ENCODE measurements at places on chromosomes 13 and 19.
A peak's percentile ranks its signal among the peaks of the same experiment; 100 is the strongest.

DNA sequence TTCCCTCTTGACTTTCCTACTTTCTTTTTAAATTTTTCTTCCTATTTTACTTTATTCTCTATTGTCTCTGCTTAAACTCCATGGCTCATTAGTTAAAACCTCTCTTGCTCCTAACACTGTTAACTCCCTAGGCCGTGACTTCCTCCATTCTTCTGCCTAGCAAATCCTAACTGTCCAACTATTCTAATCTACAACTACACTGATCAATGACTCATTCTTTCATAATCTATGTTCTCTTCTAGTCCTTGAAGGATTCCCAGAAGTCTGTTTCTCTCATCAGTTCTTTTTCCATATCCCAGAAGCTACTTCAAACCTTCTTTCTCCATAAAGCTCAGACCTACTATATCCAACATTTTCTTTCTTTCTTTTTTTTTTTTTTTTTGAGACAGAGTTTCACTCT lies 66.9 kb downstream of the MICU2 start:
- DNase-seq: no peak

GRCh38 chr19:52464798-52465470 lies 11.6 kb downstream of the ZNF578 start:
- peak; percentile 42 for DNase-seq

GRCh38 chr19:281156-281853 lies 9.9 kb downstream of the PLPP2 start:
- no peak for DNase-seq

GRCh38 chr19:35037716-35038622 lies 3.6 kb upstream of the HPN start:
- DNase-seq: peak; percentile 83

GRCh38 chr19:5257155-5258045 lies 83.2 kb downstream of the PTPRS start:
- DNase-seq: no peak

- no peak for DNase-seq
These were observed 12.0 kb upstream of the EPHX3 start for GRCh38 chr19:15244106-15244803.

- DNase-seq: peak; percentile 58
These were observed 9.3 kb downstream of the HOOK2 start for GRCh38 chr19:12766051-12766521.

DNA sequence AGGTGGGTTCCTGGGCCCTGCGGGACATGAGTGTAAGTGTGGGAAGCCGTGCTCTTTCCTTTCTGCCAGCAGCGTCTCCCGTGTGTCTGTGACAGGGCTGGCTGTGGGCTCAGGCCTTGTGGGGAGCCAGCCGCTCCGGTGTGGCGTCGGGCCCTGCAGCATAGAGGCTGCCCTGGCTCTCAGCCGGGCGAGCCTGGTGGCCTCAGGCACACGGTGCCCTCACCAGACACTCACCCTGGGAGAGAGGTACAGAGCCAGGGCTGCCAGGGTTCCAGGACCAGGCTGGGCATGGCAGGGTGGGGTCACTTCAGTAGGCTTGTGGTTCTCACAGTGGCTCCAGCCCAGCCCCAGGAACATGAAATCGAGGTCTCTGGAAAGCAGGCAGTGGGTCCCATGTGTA lies 324.8 kb downstream of the TEX29 start:
- no peak for DNase-seq

GRCh38 chr13:98626298-98626935 lies 49.5 kb upstream of the STK24 start:
- no peak for DNase-seq

- DNase-seq: no peak
These were observed 131.2 kb downstream of the IRS2 start for GRCh38 chr13:109655206-109655600.

GRCh38 chr19:39500543-39500942 lies 1.8 kb downstream of the DLL3 start:
- DNase-seq: no peak

DNA sequence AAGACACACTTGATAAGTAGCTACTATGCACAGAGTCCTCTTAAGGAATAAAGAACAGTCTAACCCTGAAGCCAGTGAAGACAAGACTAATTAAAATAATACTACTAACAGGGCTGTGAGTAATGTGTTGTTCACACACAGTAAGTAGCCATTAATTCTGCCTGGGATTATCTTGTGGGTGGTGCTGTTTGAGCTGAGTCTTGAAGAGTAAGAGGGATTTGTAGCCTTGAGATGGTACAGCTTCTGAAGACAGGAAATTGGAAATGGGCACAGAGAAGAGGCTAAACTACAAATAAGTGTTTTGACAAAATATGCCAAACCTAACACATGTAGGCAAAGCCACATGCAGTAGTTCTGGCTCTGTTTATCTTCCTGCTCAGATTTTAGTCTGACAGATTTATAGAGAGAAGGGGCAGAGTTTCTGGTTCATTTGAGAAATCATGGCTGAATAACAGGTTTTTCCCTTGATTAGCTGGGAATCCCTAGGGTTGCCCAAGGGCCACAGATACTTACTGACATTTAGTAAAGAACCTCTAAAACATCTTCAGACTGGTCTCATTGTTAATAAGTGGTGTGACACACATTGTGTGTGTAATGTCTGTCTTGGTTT lies 38.0 kb downstream of the ITGBL1 start:
- no peak for DNase-seq

DNA sequence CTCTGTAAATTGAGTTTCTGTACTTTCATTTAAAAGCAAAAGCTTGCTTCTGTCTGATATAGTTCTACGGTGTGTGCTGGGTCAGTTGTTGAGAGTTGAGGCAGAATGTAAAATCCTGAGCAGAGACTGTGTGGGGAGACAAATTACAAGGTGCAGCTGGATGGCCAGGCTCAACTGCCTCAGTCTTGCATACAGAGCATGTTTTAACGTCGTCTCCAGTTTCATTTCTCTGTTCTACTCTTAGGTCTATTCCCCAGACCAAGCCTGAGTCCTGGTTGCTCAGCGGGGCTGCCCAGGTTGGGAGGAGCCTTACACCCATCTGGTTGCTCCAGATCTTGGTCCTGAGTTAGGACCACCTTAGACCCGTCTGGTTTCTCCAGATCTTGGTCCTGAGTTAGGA lies 54.4 kb upstream of the MEDAG start:
- DNase-seq: no peak

- no peak for DNase-seq
These were observed 12.9 kb downstream of the B3GNT3 start for GRCh38 chr19:17807731-17808316.

DNA sequence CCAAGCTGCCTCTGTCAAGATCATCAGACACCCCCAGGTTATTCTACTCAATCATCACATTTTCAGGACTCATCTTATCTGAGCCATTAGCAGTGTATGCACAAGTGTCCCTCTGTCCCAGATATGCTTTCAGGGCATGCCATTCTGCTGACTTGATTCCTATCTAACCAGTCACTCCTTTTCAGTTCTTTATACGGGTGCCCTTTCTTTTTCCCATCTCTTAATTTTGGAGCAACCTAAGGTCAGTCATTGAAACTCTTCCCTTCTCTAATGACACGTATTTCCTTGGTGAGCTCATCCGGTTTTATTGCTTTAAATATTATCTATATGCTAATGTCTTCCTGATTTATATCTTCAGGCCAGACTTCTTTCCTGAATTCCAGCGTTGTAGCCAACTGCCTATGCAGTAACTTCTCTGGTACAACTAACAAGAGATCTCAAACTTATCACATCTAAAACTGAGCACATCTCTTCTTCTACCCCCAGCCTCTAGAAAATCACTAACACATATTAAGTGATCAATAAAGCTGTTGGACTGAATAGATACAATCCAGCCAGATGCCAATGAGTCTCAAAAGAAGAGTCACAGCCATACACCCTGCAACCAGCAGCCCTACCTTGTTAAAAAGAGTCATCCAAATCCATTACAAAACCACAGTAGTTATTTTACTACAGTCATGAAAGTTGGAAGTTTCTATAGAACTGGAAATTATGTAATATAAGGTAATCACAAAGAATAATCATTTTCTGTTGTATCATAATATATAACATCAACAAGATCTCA lies 58.8 kb downstream of the DCLK1 start:
- DNase-seq: no peak

- no peak for DNase-seq
These were observed 84.0 kb downstream of the ALOX5AP start for GRCh38 chr13:30819136-30819888.

DNA sequence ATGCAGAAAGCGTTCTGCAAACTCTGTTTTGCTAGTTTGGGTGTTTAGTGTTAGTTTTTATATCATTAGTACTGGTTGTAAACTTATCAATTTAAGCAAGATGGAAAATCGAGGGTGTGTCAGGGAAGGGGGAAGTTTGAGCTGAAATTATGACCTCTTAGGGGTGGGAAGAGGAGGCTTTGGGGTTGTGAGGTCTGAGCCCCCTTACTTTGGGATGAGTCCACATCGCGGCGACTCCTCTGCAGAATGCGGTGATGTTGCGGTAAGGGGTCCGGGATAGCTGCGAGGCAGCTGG lies 743 bp upstream of the NDUFS7 start:
- DNase-seq: no peak

DNA sequence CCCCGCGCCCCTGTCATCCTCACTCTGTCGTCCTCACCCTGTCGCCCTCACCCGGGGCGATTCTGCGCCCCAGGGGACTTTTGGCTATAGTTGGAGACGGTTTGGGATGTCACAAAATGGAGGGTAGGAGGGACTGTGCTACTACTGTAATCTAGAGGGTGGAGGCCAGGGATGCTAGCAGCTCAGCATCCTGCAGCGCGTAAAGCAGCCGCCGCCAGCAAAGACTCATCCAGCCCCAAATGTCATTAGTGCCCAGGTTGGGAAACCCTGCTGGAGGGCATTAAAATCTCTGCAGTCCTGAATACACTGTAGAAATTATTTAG lies 362 bp downstream of the ZNF557 start:
- no peak for DNase-seq

- DNase-seq: no peak
These were observed 450.7 kb downstream of the TSHZ3 start for GRCh38 chr19:30898353-30899103.

GRCh38 chr19:53409505-53410204 lies 14.7 kb downstream of the ZNF765 start:
- no peak for DNase-seq

GRCh38 chr13:41631296-41631965 lies 174.1 kb downstream of the RGCC start:
- no peak for DNase-seq

DNA sequence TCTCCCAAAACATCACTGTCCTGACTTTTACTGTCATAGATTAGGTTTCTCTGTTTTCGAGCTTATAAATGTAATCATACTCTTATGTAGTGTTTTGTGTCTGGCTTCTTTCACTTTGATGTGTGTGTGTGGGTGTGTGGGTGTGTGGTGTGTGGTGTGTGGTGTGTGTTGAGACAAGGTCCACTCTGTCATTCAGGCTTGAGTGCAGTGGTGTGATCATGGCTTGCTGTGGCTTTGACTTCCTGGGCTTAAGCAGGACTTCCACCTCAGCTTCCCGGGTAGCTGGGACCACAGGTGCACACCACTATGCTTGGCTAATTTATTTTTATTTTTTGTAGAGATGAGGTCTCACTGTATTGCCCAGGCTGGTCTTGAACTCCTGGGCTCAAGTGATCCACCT lies 59.6 kb downstream of the PDS5B start:
- DNase-seq: no peak

- no peak for DNase-seq
These were observed 48.0 kb upstream of the IPO5 start for GRCh38 chr13:97905517-97905916.

DNA sequence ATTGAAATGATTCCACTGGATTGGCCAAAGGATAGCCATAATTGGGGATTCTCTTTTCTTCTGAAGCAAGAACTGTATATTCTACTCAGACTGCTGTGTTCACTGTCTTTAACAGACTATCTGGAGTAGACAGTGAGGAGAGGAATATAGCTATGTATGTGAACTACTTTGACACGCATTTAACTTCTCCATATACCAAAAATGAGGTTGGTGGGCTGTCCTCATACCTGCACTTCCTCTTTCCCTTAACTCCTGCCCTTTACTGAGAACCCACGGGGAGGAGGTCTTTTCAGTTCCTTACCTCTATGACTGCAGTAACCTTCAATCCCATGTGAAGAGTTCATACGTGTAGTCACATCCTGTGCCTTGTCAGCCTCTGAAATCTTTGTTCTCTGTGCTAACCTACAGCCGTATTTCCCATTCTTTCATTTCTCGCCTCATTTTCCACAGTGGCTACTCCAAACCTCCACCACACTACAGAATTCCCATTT lies 305.8 kb downstream of the MTUS2 start:
- no peak for DNase-seq

- DNase-seq: no peak
These were observed 10.6 kb downstream of the CYP4F11 start for GRCh38 chr19:15923702-15924101.

DNA sequence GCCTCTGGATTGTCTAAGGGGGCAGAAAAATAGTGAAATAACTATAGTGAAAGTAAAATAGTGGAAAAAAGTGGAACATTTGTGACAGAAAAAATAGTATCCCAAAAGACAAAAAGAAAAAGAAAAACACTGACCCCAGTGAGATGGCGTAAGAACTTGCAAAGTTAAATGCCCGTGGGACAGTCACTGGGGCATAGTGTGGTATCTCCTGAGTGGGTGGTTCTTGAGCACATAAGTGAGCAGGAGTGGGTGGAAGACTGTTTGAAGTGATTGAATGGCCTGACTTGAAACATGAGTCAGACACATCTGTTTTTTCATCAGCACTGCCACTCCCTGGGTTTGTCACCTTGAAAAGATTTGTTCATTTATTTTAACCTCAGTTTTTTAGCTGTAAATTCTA lies 2.5 kb downstream of the ZNF430 start:
- DNase-seq: no peak

DNA sequence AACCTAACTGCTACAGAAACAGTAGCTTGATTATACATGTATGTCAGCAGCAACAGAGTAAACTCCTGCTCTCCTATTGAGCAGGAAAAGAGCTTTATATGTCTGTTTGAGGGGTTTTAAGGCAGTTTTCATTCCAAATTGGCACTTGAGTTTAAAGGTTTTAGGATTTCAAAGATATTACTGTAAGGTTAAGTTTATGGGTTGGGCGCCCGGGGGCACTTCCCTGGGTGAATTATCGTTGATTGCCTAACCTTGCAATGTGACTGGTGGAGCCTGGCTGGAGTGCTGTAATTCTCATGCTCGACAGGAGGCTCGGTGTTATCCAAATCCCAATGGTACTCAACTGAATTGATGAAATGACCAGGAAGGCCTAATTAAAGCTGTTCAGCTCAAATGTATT lies 1586.1 kb downstream of the OLFM4 start:
- no peak for DNase-seq

DNA sequence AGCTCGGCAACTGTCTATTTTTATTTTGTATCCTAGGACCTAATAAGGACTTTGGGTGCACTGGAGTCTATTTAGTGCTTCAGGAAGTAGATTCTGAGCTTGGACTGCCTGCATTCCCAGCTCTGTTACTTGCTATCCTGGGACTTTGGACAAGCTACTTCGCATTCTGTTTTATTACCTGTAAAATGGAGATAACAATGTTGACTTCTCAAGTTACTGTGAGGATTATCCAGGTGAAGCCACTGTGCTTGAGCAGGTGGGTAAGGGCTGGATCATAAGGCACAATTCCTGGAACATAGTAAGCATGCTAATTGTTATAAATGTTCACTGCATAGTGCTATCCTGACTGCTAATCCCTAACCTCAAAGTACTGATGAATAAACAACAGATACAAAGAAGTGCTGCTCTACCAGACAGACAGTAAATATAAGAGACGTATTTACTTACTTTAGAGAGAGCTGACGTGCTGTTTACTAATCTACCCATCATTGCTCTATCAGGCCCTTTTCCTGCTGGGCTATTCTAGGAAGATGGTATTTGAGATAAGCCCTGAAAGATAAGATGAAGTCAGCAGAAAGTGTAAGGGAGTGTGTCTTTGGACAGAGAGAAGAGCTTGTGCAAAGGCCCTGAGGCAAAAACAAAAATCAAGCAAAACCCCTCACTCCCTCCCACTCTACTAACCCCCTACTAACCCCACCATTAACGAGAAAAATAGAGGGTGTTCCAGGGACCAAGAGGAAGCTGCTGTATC lies 50.8 kb upstream of the FLT1 start:
- peak; percentile 85 for DNase-seq

Data from NCI-H2029 (cell line).